ENCODE measurements at places on chromosomes 3 and 15.

- no peak for DNase-seq
These were observed 3.6 kb upstream of the OR5K4 start for GRCh38 chr3:98350082-98350481.

DNA sequence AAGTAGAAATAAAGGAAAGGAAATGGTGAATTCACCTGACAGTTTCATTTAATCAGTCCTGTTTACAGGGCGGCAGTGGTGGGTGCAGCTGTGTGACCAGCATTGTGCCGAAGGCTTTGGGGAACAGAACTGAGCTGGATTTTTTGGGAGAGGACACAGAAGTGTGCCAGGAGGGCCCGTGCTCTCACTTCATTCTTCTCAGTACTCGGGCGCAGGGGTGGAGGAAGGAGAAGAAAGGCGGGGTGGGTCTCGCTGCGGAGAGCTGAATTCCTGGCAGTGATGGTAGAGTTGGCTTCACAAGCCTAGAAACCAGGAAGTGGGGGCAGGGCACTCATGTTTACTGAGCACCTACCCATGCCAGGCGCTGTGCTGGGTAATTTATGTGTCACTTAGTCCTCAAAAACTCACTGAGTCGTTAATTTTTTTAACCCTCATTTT lies 64.6 kb downstream of the CRTC3 start:
- DNase-seq, result peak; percentile 83

- DNase-seq, result no peak
These were observed 48.5 kb downstream of the LINGO1 start for GRCh38 chr15:77584201-77584600.

GRCh38 chr15:81281456-81281735 lies 42.5 kb downstream of the STARD5 start:
- DNase-seq, result no peak

DNA sequence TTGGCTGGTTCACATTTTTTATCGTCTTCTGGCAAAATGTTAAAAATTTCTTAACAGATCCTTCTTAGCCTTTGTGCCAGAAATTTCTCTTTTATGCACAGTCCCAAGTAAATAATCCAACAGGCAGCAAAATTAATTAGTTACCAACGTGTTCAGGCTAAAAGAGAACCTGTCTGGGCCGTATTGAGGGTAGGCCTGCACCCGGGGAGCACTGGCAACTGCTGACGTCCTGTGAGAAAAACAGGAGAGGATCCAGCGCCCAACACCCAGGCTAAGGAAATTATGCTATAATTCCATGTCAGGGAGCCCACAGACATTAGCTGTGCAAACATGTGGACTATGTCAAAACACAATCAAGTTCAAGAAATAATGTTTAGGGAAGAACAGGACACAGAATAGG lies 30.7 kb upstream of the CSTA start:
- no peak for DNase-seq

GRCh38 chr3:59386165-59386564 lies 336.3 kb upstream of the CFAP20DC start:
- DNase-seq, result no peak

DNA sequence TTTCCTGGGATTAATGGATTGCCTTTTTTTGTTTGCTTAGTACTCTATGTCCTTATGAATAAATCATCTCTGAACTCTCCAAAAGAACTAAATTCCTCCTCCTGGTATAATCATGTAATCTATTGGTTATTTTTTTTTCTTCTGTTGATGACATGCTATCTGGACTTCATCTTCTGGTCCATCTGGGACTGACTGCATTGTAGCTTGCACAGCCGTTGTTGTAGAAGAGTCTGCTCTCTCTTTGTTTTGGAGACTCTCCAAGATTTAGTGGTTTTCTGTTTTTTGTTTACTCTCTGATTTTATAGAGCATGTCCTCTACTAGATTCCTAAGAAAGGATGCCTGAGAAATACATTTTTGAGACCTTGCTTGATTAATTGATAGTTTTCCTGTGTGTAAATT lies 19.1 kb downstream of the IREB2 start:
- DNase-seq, result no peak

DNA sequence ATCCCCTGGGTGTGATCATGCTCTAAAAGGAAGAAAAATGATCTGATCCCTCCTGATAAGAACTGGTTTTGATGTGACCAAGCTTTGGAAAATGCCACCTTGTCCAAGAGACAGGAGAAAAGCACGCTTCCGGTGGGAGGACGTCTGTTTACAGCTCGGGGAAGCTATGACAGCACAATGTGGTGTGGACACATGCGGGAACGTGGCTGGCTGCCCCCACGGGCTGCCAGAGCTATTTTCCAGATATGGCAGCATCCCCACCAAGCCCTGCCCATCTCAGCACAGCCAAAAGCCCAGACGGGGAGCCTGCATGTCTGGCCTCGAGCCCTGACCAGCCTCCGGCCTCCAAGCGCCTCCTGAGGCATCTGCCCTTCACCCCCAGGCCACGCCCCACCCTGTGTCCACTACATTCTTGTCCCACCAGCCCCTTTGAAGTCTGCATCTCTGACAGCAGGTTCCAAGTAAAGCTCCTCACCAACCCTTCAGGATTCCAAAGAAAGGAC lies 63.2 kb upstream of the HRH1 start:
- no peak for DNase-seq

GRCh38 chr15:96336596-96337364 lies 6.3 kb downstream of the NR2F2 start:
- DNase-seq, result no peak

DNA sequence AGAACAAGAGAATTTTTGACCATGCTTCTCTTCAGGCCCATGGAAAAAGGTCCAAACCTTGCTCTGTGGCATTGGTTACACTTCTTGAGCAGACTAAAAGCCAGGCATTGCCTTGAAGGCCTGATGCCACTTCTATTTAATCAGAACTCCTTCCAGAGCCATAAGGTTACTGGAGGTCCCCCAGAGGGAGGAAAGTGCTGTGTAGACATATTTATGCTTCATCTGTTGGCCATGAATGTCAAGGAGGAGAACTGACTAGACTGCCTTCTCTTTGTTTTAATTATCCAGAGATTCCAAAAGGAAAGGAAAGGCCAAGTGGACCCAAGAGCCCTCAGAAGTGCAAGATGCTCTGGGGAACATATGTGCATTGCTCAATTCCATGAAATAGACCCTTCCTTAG lies 292.6 kb upstream of the NR2E3 start:
- no peak for DNase-seq

- DNase-seq, result no peak
These were observed 60.2 kb downstream of the CACNA1D start for GRCh38 chr3:53554559-53555067.

DNA sequence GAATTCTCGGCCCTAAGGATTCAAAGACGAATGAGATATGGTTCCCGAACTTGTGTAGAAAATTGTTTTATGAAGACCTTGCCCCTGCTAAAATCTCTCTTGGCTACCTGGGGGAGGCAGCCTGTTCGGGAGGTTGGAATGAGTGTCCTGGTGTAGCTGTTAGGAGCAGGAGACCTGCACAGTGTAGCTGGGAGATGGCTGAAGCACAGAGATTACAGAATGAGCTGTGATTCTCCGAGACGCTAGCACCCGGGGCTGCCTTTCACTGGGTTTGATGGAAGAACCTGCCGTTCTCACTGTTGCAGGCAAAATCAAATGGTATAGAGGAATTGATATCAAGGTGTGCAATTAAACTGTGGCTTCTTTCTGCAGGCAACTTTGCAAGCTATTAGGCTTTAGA lies 68.0 kb downstream of the TRAK1 start:
- DNase-seq, result no peak

DNA sequence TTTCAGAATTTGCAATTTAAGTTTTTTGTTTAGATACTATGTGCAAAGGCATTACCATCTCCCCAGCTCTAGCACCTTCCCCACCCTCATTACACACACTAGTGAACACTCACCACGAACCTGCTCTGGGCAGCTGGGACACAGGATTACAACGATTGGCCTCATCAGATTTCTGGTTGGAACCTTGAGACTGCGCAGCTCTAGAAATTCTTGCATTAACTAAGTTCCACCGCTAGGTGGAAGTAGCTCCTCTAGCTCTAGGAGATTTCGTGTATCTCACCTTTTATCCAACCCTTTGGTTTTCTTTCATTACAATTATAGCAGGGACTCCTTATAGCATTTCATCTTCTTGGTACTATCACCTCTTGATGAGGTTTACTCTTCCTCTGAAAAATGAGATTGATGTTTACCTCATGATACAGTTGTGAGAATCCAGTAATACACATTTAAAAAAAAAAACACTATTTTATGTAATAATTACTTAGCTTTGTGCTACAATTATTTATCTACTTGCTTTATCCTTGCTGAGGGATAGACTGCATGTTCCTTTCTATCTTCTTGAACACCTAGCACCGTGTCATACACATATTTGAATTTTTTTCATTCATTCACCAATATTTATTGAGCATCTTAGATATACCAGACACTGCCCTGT lies 28.7 kb upstream of the PLOD2 start:
- peak; percentile 27 for DNase-seq

GRCh38 chr3:138381413-138381901 lies 33.1 kb downstream of the MRAS start:
- no peak for DNase-seq

DNA sequence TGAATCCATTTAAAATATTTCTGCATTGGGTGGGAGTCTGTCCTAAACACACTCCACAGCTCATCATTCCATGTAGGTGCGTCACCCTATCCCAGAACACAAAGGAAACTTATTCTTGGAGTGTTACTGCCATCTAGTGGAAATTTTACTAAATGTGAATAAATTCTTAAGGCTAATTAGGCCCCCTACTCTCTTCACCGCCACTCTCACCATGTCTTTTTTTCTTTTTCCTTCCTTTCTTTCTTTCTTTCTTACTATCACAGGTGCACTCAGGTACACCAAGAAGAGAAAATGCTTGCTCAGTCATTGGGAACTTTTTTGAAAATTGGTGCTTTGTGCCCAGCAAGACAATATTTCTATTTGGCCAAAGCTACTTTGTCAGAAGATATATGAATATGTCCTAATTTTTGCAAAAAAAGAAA lies 26.4 kb upstream of the ATP8B4 start:
- peak; percentile 72 for DNase-seq

DNA sequence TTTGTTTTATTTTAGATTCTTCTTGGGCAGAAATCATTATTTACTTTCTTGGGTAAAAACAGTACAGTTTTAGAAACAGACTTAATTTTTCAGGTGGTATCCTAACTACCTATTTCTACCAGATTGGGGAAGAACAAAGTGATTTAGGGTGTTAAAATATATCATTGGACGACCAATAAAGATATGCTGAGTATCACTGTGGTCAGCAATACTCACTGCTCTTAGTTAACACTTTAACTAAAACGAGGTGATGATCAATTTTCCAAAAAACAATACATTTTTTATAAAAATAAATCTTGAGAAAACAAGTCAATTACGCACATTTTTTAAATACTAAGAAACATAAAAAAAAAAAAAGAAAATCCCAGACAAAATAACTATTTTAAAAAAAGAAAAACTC lies 3.6 kb downstream of the COPS2 start:
- DNase-seq, result no peak

DNA sequence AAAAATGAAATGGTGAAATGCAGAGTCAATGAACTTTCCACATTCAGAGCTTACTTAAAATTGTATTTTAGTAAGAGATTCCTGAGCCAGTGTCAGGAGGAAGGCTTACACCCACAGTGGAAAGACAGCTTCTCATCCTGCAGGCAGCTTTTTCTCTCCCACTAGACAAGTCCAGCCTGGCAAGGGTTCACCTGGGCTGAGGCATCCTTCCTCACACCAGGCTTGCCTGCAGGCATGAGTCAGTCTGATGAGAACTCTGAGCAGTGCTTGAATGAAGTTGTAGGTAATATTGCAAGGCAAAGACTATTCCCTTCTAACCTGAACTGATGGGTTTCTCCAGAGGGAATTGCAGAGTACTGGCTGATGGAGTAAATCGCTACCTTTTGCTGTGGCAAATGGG lies 3.1 kb downstream of the CCR4 start:
- DNase-seq, result no peak

- no peak for DNase-seq
These were observed 162.5 kb downstream of the WNT7A start for GRCh38 chr3:13717222-13717895.

GRCh38 chr3:160653512-160653911 lies 23.4 kb upstream of the ARL14 start:
- no peak for DNase-seq

DNA sequence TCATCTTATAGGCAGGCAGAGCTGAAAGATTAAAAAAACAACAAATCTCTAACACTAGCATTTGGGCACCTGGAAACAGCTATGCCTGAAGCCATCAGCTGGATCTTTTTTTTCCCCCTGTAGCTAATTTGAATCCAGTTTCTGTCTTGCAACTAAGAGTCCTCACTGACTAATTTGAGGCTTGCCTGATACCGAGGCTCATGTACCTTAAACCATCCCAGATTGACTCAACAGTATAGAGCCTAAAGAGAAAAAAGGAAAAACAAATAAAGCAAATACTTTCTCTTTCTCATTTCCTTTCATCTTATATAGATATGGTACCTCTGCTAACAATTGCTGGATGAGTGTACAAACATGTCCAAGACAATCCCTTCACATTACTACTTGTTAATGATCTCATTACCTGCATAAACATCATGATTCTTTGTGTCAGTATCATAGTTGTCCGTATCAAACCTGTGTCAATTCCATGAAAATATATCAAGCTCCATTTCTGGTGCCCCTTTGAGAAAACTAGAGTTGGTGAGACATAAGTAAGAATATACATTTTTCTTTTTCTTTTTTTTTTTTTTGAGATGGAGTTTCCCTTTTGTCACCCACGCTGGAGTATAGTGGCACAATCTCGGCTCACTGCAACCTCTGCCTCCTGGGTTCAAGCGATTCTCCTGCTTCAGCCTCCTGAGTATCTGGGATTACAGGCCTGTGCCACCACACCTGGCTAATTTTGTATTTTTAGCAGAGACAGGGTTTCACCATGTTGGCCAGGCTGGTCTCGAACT lies 43.1 kb downstream of the BHLHE40 start:
- DNase-seq, result no peak

- DNase-seq, result no peak
These were observed 106.1 kb downstream of the ROBO2 start for GRCh38 chr3:77146004-77146403.

DNA sequence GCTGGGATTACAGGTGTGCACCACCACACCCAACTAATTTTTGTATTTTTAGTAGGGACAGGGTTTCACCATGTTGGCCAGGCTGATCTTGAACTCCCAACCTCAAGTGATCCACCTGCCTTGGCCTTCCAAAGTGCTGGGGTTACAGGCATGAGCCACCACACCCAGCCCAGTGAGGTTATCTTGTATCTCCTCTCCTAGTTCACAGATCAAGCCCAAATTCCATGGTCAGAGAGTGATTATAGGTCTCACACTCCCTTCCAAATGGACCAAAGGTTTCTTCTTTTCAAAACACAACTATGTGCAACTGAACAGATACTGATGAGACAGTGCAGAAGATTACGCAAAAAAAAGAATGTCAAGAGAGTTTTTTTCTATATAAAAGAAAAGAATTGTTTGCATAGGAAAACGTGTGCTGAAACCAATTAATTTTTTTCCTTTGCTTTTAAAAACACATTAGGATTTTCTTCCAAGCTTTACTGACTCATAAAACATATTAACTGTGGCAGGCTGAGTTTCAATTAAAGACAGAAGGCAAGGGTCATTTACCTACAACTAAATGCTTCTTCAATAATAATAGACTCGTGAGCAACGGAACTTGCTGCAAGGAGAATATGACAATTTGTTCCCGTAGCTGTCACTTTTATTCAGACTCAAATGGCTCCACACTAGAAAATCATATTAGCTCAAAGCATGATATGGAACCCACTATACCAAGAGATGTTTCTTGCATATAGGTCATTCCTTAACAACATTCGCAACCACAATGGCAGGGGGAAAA lies 30.4 kb upstream of the THUMPD3 start:
- DNase-seq, result no peak

GRCh38 chr3:32165442-32165841 lies 59.0 kb downstream of the GPD1L start:
- DNase-seq, result no peak
